ENCODE measurements at places on chromosomes 4 and X.

- DNase-seq = no peak
Measured at GRCh38 chr4:168795346-168795745, 214.7 kb downstream of the CBR4 start.

DNA sequence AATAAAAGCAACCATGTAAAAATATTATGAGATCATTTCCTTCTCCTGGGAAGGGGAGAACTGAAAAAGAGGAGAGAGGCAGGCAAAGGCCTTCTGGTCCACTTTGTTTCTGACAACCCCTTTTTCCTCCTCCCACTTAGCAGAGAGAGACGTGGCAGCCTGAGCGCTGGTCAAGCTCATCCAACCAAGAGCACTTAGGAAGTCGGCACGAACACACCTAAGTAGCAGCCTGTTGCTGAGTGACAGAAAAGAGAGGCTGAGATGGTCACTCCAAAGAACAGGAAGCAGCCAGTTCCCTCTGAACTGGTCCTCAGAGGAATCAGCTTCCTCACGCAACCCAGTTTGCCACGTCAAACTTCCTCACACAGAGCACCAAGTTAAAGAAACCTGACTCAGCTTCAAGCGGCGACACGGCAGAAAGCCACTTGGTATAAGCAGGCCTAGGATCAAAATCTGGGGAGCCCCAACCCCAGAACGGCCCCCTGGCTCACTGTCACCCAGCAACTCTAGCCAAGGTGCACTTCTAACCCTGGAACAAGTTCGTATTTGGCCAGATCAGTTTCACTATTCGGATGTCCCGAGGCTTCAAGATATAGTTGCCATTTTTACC lies 861 bp downstream of the SEC24D start:
- peak; percentile 46 for DNase-seq

DNA sequence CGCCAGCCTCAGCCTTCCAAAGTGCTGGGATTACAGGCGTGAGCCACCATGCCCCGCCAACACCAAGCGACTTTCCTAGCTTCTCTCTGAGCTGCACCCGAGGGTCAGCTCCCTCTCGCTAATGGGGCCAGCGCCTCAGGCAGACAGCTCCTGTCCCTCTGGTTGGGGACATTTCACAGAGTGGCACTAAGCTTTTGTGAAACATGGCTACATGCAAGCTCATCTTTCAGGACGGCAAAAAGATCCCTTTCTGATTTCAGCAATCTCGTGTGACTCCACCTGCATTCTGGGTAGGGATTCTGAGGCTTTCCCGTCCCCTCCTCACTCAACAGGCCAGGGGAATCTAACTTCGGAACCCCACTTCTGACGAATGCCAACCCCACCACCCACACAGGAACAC lies 31.0 kb upstream of the C4orf50 start:
- no peak for DNase-seq

DNA sequence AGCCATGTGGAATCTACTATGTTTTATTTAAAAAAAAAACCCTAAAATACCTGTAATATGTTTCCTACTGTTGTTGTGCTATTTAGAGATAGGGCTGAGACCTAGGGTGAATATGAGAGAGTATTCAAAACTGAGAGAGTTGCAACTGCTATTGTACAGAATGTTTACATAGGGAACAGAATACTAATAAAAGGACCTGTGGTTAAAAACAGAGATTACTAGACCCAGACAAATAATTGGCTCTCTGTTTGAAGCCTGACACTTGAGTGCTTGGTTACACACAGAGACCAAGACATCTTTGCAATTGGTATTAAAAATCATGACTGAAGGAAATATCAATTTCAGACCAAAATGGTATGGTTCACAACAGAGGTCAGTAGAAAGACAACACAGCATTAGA lies 278.9 kb upstream of the GIMD1 start:
- DNase-seq = no peak

DNA sequence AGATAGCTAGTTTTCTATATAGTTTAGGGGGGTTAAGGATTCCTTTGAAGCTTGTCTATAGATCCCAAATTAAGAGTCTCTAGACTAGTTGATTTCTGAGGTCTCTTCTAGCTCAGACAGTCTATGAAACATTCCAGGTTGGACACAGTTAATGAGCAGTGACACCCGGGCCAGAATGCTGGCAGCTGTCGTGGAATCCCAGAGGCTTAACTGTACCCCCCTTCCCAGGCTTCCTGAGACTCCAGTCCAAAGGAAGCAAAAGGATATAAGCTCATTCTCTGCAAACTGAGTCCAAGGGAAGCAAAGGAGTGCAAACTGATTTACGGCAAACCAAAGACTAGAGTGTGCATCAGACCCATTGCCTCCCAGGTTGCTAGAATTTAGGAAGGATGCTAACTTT lies 62.9 kb downstream of the DCX start:
- DNase-seq = no peak

- DNase-seq = no peak
Measured at GRCh38 chr4:39750216-39750615, 52.3 kb downstream of the UBE2K start.

DNA sequence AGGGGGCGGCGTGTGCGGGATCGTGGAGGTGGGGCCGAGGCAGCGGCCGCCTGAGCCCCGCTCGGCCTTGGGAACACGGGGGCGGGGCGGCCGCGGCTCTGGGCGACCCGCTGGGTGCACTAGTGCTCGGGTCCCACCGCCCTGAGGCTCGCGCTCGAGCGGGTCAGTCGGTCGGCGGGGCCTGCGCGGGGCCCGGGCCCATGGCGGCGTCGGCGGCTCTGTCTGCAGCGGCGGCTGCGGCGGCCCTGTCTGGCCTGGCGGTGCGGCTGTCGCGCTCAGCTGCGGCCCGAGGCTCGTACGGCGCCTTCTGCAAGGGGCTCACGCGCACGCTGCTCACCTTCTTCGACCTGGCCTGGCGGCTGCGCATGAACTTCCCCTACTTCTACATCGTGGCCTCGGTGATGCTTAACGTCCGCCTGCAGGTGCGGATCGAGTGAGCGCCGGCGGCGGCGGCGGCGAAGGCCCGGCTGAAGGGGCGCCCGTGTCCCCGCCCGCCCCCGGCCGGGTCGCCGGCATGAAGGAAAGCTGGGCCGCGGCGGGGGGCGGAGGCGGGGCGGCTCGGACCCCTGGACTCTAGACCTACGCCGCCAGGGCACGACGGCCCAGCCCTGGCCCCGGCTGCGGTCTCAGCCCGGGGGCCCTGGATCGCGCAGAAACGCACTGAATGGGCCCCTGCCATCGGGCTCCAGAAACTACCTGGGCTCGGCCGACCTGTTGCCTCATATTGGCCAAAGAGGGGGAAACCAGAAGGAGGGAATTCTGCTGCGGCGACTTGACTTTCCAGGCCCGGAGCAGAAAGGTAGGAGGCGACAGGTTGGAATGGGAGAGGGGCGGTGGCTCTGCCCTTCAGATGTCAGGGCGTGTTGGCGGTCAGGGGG lies at the start of gene SMIM10L2A:
SMIM10L2A (plus strand) TSS at position 13 of the 878 bp plus-strand sequence; CDS start at position 201, 188 bp downstream.
- peak; percentile 16 for DNase-seq

- DNase-seq = no peak
Measured at GRCh38 chr4:84341559-84341958, 157.5 kb downstream of the NKX6-1 start.

DNA sequence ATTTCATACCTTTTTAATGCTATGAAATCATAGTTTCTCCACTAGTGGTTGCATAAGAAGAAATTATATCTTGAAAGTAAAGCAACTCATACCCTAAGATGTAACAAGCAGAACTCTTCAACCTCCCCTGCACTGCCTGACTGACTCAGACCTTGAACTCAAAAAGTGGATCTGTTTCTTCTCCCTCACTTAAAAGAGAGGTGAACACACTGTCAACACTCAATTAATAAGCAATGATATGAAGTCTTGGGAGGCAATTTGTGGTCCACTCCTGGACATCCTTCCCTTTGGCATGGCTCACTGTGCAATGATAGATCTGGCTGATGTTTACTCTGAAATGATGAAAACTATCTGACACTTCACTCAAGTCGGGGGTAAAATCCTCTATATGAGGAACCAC lies 282.0 kb upstream of the DKK2 start:
- DNase-seq = no peak

DNA sequence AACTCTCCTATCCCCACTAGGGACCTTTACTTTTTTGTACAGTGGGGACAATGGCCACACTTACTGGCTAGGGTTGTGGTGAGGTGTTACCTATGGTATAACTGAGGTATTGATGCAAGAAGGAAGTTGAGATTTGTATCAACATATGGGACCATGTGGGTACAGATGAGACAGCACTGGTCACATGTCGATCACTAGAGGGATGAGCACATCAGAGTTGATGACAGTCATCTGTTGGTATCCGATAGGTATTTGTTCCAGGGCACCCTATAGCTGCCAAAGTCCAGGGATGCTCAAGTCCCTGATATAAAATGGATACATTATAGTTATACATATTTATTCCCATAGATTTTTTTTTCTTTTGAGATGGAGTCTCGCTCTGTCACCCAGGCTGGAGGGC lies 12.6 kb upstream of the SLC10A3 start:
- DNase-seq = no peak

DNA sequence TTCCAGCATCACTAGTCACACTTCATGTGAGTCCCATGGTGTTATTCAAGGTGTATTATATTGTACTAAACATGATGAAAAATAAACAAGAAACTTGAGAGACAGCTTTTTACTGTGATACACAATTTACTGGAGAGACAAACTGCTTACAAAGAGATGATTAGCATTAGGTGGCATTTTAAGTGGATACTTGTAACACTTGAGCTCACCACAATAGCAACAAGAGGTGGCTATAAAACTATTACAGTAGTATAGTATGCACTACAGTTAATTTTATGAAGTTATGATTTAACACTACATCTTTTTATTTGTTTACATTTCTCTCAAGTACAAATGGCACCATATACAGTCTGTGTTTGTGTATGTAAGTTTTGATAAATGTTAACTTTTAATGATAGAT lies 246.6 kb downstream of the PARM1 start:
- DNase-seq = no peak

GRCh38 chrX:41209853-41210252 lies 124.1 kb upstream of the DDX3X start:
- DNase-seq = no peak

GRCh38 chrX:69362856-69363255 lies 141.3 kb upstream of the NALF2 start:
- no peak for DNase-seq

GRCh38 chr4:122898370-122899150 lies 23.8 kb downstream of the NUDT6 start:
- DNase-seq = no peak

DNA sequence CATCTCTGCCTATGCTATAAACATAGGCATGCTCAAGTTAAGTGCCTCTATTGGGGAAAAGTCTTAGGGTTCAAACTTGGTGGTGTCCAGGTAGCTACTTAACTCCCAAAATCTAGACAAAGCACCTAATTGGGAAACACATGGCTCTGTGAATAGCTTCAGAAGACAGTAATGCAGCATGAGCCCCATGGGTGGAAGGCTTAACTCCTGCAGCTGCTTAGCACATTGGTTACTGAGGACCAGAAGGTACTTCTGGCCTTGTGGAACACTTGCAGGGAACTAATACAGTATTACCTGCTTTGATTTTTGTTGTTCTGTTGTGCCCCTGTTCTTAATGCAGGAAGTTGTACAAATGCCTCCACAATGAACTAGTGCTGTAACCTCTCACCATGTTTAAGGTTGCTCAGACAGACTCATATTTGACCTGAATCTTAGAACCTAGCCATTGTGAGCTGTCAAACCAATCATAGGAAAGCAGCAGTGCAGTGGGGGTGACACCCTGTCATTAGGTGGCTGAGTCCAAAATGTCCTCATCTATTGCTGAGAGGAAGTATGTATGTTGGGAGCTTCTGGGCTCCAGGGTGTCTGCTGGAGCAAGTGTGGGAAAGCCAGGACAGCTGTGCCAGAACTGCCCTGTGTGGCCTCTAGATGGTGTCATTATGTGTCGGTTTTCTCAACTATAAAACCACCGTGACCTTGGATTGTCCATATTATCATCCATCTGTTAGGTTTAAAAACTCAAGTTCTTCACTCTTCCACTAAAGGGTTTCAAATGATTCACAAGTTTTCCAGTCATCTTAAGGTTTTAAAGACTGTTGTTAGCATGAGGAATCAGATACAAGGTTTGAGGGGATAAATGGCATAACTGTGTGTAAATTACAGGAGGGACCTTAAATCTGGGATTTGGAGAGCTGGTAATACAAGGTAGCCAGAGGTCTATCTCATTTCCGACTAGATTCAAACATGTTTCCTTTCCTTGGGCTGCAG lies 69.9 kb upstream of the WDR1 start:
- DNase-seq = no peak

- no peak for DNase-seq
Measured at GRCh38 chr4:150497612-150498011, 84.3 kb upstream of the MAB21L2 start.

GRCh38 chrX:154396973-154397887 lies 947 bp upstream of the RPL10 start:
- peak; percentile 70 for DNase-seq
